ENCODE measurements at places on chromosomes 2 and 18. TPM values are rescaled to one million over a fixed set of nuclear protein-coding genes. Genes with fewer than 3 reads are reported as not detected.
A peak's percentile ranks its signal among the peaks of the same experiment; 100 is the strongest.

DNA sequence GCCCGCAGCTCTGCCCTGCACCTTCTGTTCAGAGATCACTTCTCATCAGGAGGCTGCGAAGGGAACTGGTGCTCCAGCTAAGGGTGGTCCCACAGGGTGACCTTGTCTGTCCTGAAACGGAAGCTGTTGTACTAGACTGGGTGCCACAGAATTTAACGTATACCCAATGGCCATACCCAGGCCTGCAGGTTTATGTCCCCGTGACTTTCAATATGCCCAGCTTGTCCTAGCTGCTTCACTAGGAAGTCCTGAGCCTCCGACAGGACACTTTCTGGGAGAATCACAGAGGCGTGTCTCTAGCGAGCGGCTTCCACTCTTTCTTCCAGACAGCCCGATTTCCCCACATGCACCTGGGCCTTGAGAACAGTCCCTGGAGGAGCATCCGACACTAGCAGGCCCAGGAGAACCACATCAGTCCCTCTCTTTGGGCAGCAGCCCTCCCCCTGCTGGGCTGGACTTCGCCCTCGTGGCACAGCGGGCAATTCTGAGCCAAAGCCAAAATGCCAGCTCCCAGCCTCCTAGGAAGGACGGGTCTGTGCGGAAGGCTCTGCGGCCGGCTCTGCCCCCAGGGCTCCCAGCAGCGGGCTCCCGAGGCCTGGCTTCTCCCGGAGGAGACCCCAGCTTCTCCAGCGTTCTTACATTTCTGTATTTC lies 91.9 kb upstream of the OTOS start:
- no peak for DNase-seq

NETO1 gene
- not detected for polyA plus RNA-seq

DNA sequence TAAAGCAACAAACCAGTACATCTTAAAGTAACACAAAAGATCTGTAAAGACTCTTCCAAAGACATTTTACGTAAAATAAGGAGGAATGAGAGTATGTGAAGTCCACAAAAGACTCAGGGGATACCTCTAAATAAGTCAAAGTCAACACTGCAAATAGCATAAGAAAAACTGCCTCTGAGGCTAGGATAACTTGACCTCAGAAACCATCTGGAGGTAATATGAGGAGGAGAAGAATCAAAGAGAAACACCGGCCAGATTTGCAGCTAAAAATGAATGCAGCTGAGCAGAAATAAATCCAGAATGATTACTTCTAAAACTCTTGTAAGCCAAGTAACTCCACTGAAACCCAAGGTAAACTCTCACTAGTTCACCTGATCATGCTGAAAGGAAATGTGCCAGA lies 52.2 kb upstream of the ERMN start:
- no peak for DNase-seq

LANCL1 gene
- 19.6 TPM for polyA plus RNA-seq

GRCh38 chr2:216619411-216620393 lies 13.5 kb upstream of the IGFBP2 start:
- no peak for DNase-seq

GRCh38 chr2:9263428-9263827 lies 56.8 kb downstream of the ASAP2 start:
- peak; percentile 62 for DNase-seq

ASXL3 gene
- 0.07 TPM for polyA plus RNA-seq

DNA sequence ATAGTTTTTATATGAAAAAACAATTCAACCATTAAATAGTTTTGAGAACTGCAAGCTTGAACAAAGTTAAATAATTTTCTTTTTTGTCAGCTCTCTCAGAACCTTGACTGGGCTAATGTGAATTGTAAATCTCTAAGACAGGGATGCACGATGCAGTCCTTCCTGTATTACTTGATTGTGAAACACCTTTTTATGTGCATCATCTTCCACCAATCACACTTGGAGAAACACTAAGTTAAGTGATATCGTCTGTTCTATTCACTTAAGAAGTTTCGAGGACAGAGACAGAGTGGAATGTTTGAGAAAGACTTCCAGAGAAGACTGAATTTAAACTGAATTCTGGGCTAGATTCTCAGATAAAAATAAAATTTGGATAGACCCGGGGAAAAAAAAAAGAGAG lies 238.2 kb downstream of the MREG start:
- no peak for DNase-seq

GRCh38 chr18:69128566-69128965 lies 272.1 kb upstream of the DOK6 start:
- no peak for DNase-seq

KRTCAP3 gene
- polyA plus RNA-seq: 2.1 TPM

DNA sequence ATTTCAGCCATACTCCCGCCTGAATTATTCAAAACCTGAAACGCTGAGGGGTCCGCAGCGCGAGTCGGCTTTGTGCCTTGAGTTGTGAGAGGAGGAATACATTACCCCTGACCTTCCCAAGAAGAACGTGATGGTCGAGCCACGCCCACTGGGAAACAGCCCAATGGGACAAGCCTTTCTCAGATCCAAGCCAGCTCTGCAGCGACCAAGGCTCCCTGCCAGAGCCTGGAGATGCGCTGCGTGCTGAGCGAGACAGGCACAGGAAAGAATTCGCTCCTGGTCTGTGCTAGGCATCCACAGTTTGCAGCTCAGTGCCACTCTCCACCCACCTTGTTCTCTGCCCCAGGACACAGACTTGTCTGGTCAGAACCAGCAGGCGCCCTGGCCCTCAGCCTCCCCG lies 74.1 kb upstream of the GLI2 start:
- no peak for DNase-seq

- no peak for DNase-seq
Observed at GRCh38 chr2:182652326-182652725, 63.7 kb upstream of the DNAJC10 start.

- DNase-seq: no peak
Observed at GRCh38 chr2:233473386-233473791, 93.2 kb downstream of the USP40 start.

DNA sequence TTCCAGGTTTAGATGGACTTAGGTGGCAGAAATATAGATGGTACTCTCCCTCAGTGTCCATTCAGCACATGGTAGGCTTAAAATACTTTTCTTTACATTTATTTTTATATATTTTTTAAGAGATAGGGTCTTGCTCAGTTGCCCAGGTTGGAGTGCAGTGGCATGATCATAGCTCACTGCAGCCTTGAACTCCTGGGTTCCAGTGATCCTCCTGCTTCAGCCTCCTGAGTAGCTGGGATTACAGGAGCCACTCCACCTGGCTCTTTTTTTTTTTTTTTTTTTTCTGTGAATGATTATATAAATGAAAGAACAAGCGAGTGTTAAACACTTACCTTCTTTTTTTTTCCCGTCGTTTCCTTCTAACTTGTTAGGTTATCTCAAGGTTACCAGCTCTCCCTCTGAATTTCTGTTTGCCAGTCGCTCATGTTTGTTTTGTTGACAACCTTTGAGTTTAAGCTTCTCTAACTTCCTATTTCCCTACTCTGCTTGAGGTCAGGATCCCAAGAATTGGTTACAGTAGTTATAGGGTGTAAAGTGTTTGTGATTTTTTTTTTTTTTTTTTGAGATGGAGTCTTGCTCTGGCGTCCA lies 18.9 kb downstream of the IMPA2 start:
- DNase-seq: no peak

GRCh38 chr2:28082131-28082530 lies 191.6 kb downstream of the BABAM2 start:
- no peak for DNase-seq

DNA sequence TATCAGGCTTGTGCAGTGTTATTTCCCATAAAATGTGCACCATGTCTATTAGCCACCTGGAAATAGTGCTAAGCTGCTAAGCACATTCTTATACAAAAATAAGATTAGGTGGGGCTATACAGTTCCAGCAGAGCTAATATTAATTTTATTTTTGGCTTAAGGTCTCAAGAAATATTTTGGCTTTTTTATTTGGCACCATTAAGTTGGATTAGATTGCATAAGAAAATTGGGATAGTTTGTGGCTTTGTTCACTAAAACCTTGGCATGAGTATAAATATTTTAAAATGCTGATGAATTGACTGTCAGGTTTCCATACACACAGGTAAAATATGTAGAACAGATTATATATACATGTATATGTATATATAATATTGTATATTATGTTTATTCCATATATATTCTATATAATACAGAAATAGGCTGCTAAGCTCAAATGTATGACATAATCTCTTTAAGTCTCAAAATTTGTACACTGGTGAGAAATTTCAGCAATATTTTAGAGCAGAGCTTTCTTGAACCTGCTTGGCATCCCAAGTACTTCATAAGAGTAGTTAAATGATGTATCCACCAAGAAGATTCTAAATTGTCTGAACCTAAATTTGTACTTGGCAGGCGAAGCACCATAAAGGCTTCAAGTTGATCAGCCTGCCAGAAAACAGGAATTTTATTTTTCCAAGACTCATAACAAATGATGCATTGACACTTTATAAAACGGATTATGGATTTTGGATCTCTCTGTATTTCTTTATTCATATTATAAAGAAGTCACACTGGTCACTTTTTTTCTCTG lies 32.6 kb downstream of the CCDC102B start:
- DNase-seq: no peak

DNA sequence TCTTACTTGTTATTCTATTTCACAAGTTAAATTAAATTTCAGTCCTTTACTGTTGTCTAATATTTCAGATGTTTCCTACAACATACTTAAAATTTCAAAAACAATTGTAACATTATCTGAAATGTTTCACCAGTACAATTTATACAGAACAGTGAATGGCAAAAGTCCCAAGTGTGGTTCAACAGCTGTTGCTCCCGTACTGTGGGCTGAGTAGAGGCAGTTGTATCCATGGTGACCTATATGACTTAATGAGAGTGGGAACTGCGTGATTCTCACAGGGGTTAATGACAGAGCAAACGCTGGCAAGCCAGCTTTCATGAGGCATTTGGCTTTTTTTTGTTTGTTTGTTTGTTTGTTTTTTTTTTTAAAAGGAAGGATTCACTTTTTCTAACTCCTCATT lies 5.3 kb upstream of the PLCL1 start:
- no peak for DNase-seq

TOGARAM2 gene
- not detected for polyA plus RNA-seq

DNA sequence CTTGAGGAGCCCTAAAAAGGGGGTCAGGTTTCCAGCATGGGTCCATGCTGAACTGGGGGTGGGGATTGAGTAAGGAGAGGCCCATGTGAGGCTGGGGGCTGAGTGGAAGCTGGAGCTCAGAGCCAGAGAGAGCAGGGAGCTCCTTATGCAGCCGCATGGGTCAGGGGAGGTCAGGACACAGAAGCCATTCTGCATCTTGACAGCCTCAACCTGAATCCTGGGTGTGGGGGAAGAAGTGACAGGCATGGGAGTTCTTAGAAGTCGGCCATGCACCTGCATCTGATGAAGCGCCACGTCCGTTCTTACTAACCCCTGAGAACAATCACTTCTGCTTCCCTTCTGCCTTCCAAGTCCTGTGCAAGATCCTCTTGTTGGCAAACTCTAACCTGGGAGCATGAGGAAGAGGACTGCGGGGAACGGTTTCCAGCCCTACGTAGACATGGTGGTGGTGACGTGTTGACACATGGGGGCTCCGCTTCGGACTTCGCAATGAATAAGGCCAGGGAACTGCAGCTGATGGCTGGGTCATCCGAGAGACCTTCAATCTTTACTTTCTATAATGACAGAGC lies 22.3 kb downstream of the GNLY start:
- DNase-seq: no peak

DNA sequence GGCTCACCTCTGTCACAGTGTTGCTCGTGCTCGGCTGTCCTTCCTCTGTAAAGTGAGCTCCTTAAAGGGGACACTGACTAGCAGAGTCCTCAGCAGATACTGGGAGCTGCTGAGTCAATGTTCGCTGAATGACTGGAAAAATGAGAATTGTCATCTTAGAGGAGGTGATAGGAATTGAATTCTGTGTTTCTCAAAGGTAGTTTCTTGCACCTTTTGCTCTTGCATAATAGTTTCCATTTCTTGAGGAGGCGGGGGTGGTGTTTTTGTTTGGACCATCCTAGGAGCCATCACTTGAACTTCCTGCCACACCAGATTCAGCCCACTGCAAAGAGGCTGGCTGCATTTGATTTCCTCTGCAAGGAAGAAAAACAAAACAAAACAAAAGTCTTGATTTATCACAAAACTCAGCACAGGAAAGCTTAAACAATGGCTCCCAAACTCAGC lies 11.4 kb upstream of the RFX8 start:
- peak; percentile 85 for DNase-seq

DNA sequence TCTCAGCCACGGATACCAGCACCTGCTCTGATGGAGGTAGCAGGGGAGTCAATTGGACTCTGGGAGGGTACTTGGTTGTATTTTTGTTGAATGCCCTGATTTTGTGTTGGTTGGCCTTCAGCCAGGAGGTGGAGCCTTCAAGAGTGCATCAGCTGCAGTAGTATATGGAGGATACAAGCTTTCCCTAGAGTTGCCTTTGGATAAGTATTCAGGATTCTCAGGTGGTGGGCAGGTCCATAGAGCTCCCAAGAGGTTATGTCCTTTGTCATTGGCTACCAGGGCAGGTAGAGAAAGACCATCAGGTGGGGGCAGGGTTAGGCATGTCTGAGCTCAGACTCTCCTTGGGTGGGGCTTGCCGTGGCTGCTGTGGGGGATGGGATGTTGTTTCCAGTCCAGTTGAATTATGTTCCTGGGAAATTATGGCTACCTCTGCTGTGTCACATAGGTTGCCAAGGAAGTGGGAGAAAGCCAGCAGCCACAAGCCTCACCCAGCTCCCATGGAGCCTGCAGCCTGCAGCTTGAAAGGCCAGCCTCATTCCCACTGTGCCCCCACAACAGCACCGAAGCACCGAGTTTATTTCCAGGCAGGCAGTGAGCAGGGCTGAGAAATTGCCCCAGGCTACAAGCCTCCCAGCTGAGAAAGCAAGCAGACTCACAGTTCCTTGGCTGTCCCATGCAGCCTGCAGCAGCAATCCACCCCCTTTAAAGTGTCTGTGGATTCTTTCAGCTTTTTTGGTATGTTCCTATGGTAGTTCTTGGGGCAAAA lies 38.6 kb upstream of the CHST9 start:
- no peak for DNase-seq

GRCh38 chr2:118846953-118847761 lies at the start of gene EN1:
TSS of gene EN1 (minus strand) at chr2:118847648. CDS start at chr2:118847167, 481 bp downstream.
- no peak for DNase-seq

GRCh38 chr2:30487603-30488002 lies 40.6 kb downstream of the LCLAT1 start:
- DNase-seq: no peak

DNA sequence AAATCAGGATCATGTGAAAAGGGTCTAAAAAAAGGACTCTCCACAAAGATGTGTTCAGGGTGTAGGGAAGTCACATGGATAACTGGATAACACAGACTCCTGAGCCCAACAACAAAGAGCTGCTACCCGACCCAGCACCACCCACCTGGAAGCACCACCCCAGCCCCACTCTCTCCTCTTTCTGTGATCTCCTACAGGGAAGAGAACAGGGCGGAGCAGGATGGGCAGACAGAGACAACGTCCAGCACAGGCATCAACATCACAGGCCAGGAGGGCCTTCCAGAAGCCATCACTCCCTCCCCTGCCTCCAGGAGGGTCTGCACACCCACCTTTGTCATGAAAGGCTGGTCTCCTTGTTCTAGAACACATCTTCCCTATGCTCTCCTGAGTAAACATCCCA lies 1.3 kb upstream of the CIB4 start:
- no peak for DNase-seq

REG3G gene
- not detected for polyA plus RNA-seq

- no peak for DNase-seq
Observed at GRCh38 chr18:79902075-79902474, 49.4 kb downstream of the SLC66A2 start.
